ENCODE measurements at places on chromosomes 16 and 17.

DNA sequence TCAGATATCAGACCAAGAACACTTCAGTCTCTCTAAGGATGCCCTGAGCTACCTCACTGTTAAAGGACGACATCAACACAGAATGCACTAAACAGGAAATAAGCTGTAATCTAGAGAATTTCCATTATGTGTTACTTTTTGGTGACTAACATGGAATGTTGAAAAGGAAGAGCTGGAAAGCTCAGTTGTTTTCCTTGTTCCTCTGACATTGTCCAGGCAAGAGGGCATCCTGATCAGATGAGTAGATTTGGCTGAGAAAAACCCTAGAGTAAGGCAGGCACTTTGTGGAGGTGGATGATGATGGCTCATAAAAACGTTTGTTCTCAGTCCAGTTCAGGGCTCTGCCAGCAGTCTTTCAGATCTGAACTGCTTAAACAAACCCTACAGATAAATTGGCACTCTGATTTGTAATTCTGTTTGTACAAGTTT lies 34.0 kb downstream of the DGKE start:
- no peak for DNase-seq

DNA sequence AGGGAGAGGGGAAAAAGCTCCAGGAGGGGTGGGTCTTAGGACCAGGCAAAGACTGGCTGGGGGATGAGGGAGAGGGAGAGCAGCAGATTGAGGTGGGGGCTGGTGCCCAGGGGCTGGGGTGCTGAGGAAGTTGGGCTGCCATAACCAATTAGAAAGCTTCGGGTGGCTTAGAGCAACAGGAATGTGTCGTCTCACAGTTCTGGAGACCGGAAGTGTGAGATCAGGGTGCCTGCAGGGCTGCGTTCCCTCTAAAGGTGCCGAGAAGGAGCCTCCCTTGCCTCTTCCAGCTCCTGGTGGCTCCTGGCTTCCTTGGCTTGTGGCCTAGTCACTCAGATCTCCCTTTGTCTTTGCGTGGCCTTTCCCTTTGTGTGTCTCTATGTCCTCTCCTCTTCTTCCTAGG lies 2.2 kb downstream of the IL34 start:
- DNase-seq, result no peak

DNA sequence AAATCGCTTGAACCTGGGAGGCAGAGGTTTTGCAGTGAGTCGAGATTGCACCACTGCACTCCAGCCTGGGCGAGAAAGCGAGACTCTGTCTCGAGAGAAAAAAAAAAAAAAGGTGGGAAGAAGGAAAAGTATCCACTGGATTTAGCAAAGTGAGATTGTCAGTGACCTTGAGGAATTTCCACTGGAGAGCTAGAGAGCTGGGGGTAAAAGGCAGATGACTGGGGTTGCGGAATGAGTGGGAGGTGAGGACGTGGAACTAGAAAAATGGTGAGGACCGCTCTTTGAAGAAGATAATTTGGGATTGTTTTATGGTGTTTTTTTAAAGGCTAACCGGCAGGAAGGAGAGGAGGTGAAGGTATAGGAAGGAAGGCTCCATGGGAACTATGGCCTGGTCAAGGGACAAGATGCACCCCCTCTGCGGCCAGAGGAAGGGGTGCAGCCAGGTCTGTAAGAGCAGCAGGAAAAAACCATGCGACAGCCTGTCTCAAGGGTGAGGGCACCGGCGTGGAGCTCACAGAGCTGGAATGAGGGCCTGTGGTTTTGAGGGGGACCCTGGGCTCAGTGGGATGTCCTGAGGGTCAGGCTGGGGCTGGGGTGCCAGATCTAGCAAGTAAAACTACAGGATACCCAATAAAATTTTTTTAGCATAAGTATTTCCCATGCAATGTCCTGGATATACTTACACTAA lies 694 bp upstream of the MLST8 start:
- DNase-seq, result no peak

- no peak for DNase-seq
Observed at GRCh38 chr17:7094652-7095019, 14.6 kb upstream of the CLEC10A start.

- no peak for DNase-seq
Observed at GRCh38 chr17:38575781-38576180, 30.0 kb downstream of the SRCIN1 start.

DNA sequence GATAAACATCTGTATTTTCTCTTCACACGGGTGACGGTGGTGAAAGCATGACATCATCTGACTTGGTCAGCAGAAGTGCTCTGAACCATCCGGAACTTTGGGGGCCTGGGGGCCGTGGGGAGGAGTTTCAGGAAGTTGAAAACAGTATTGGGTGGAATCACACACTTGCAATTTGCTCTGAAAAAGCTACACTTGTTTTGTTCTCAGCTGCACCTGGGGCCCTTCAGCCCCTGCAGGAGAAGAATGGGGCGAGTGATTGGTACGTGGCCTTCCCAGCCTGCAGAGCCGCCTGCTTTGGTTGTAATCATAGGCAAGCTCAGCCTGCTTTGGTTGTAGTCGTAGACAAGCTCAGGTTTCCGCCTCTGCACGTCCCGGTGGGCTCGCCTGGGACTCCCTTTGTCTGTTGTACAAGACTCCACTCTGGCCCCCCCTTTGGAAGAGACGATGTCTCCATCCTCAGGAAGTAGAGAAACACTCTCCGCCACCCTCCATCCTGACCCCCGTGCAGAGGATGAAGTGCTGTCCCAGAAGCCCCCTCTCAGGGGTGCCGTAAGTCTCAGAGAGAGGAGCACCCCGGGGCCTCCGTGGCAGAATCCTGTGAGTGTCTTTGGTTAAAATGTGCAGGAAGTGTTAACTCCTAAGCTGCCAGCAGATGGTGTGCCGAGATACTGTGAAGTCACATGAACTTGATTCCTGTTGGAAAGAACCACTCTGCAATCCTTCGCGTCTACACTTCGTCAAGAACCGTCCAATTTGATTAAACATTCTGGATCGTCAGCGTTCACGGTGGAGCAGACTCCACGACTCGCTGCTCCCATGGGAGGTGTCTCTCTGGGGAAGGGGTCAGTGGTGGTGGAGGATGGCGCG lies 5.4 kb downstream of the BANP start:
- peak; percentile 49 for DNase-seq

DNA sequence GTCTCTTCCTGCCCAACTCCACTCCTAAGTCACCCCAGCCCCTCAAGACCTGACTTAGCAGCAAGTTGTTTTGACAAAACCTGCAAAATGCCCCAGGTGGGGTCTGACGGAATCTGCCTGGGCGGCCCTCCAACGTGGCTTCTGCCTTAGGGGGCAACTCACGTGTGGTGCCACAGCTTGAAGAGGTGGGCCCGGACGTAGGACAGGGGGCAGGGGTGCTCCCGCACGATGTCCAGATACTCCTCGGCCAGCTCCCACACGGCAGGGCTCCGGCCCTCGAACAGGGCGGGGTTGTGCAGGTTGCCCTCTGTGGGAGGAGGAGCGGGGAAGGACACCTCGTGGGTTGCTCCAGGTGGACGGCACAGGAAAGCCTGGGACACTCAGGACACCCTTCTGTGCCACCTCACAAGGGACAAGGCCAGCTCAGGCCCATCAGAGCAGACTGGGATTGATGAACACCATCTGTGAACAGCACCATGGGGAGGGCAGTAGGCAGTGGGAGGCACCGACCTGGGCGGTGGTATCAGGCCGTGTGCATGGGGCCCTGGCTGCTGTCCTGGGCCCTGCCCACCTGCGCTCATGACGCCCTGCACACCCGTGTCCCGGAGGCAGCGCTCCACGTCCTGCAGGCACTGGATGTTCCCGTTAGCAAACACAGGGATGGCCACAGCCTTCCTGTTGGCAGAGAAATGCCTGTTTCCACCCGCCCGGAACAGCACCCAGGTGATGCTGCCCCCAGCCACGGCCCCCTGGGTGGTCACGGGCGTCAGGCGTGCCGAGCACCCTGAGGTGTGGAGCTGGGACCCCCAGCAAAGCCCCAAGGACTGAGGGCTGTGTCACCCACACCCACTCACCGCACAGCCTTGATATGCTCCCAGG lies 4.3 kb downstream of the DUS1L start:
- DNase-seq, result no peak

GRCh38 chr16:49453021-49453420 lies 79.4 kb downstream of the C16orf78 start:
- no peak for DNase-seq

DNA sequence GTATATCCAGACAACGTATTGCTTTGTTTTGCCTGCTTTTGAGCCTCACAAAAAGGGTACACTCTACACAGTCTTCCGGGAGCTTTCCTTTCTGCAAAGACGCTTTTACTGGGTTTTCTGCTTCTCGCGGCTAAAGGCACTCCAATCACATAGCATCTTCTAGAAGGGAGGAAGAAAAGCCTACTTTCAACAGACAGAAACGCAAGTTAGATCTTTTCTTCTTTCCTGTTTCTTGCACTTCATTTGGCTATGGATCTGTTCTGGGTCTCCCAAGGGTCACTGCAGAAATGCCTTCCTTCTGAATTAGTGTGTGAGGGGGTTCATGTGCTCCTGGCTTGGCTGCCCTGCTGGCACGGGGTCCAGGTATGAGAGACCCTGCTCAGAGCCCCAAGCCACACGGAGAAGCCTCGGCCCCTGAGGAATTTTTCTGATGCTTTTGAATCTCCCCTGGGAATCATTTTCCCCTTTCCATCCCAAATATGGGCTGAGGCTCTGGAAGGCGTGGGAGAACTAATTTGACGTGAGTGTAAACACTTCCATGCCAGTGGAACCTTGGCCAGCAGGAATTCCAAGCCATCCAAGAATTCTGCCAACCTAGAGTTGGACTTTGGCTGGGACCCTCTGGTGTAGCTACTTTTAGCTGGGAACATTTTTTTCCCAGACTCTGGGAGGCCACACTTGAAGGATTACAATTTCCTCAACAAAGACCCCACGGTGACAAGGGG lies 49.6 kb upstream of the NKD1 start:
- DNase-seq, result no peak

DNA sequence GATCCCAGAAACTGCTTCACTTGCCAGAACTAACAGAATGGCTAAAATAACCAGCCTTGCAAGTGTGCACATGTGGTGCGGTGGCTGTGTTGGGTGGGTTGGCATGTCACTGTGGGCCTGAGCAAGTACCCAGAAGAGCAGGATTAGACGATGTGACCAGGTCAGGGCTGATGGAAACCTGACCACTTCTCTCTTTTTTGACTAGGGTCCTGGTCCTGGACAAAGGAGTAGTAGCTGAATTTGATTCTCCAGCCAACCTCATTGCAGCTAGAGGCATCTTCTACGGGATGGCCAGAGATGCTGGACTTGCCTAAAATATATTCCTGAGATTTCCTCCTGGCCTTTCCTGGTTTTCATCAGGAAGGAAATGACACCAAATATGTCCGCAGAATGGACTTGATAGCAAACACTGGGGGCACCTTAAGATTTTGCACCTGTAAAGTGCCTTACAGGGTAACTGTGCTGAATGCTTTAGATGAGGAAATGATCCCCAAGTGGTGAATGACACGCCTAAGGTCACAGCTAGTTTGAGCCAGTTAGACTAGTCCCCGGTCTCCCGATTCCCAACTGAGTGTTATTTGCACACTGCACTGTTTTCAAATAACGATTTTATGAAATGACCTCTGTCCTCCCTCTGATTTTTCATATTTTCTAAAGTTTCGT lies 16.7 kb downstream of the ANKRD40 start:
- DNase-seq, result no peak

- no peak for DNase-seq
Observed at GRCh38 chr16:67339453-67339852, 12.8 kb downstream of the LRRC36 start.

DNA sequence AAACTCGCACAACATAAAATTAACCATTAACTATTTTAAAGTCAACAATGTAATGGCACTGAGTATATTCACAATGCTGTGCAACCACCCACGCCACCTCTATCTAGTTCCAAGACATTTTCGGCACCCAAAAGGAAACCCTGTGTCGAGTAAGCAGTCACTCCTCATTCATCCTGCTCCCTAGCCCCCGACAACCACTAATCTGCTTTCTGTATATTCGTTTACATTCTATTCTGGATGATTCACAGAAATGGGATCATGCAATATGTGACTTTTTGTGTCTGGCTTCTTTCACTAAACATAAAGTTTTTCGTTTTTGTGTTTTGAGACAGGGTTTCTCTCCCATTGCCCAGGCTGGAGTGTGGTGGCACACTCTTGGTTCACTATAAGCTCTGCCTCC lies 42.2 kb upstream of the HAPSTR1 start:
- no peak for DNase-seq

DNA sequence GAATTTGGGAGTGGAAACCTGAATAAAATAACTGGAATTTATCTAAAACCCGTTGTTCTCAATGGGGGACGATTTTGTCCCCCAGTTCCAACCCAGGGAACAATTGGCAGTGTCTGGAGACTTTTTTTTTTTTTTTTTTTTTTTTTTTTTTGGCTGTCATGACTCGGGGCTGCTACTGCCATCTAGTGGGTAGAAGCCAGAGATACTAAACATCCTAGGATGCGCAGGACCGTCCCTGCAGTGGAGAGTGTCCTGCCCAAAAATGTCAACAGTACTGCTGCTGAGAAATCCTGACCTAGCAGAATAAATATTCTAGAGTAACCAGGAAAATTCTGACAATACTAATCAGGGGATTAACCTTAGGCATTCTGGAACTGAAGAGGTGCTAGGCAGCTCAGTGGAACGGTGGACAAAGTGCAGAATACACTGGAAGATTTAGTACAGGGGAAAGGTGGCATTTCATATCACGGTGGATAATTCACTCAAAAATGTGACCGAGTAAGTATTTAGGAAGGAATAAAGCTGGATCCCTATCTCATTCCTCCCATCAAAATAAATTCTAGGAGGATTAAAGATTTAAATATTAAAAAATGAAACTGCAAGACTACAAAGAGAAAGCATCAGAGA lies 107.6 kb downstream of the SPECC1 start:
- DNase-seq, result peak; percentile 36

DNA sequence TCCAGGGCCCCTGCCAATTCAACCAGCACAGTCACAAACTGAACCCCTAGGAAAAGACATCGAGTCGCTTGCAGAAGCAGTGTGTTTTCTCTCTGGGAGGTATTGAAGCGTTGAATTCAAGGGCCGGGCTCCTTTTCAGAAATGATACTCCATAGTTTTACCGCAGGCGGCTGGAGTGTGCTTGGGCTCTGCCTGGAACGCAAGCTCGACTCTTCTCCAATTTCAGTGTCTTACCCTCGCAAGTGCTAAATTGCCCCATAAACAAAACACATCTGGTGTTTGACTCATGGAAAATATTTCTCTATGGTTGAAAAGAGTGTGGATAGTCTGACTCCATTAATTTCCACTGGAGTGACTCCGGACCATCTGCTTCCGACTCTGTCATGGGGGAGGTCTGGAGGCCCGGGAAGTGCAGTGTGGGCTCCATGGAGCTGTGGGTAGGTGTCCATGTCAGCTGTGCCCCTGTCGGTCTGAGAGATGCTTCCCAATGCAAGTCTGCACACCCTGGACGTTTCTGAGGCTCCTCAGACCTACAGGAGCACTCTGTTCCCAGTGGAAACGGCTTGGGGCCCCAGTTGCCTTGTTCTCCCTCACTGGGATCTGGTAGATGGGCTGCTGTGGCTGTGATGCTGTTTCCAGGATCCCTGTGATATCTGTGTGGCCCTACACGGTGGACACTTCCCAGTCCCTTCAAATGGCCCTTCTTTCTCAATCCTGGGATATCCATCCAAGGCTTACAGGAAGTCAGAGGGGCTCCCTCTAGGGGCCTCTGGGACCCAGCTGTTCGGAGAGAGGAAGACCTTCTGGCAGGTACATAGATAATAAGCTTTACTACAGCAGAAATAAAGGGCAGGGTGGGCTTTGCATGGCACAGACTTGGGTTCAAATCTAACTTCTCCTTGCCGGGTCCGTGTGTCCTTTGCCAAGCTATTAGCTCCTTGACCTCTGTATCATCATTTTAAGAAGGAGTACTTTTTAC lies 119.8 kb upstream of the CDH13 start:
- DNase-seq, result no peak

GRCh38 chr16:56856876-56857447 lies 8.0 kb upstream of the SLC12A3 start:
- DNase-seq, result no peak

Data from stimulated activated CD4-positive, alpha-beta T cell treated with anti-CD3 and anti-CD28 coated beads, Interleukin-12 subunit alpha, Interleukin-12 subunit beta, amount 100 ng/mL, for 24 hours (primary cell).